Erythroblast (primary cell): ENCODE measurements at places on chromosomes 16 and 17.

- DNase-seq: no peak
These were observed 83.7 kb upstream of the SDK2 start for GRCh38 chr17:73727941-73728340.

DNA sequence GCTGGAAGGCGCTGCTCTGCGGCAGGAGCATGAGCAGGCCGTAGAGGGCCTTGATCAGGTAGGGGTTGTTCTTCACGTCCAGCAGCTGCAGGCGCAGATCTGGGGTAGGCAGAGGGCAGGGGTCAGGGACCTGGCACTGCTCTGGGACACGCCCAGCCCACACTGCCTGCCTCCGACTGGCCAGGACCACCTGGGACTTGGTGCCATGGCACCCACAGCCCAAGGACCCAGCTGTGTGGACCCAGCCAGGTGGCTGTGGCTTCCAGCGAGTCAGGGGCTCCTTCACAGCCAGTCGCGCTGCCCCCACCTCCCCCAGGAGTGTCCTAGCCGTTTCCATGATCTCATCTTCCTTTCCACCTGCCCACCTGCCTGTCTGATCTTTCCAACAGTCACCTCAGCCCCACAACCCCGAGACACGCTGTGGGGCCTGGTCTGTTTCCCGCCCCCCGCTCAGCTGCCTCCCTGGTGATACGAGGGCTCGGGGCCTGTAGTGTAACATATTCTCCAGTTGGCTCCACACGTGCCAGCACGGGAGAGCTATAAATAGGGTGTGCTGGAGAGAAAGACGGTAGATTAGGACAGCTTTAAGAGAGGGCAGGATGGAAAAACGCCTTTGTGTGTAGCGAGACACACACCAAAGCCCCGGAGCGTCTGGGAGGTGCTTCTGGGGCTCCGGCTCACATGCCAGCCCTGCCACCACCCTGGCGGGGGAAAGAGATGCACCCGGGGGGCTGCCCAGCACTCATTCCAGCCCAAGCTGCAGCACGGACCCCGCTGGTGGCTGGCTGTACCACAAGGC is 7.2 kb upstream of the MTSS2 start:
- DNase-seq: no peak

- no peak for DNase-seq
These were observed 82.8 kb upstream of the ZNF750 start for GRCh38 chr17:82922646-82923045.

DNA sequence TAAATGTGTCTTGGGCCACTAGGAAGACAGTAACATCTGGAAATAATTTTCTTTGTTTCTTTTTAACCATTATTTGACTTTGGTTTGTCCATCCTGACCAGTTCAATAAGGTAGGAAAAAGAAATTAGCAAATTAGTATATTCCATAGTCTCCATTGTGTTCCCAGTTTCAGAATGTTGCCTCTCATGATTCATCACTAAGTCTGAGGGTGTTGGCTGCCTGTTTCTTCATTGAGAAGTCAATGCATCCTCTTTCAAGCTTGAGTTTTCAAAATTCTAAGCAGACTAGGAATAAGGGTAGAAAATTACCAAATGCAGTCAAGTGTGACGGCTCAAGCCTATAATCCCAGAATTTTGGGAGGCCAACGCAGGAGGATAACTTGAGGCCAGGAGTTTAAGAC is 41.9 kb downstream of the ZFHX3 start:
- no peak for DNase-seq

- DNase-seq: peak; percentile 35
These were observed 5.7 kb downstream of the OR4D2 start for GRCh38 chr17:58172369-58173071.
